Gastrocnemius medialis (tissue), 4 donors: ENCODE measurements at places on chromosomes 11 and 22.

GRCh38 chr11:99960536-99960935 is 726.6 kb upstream of the ARHGAP42 start:
- DNase-seq: no peak

DNA sequence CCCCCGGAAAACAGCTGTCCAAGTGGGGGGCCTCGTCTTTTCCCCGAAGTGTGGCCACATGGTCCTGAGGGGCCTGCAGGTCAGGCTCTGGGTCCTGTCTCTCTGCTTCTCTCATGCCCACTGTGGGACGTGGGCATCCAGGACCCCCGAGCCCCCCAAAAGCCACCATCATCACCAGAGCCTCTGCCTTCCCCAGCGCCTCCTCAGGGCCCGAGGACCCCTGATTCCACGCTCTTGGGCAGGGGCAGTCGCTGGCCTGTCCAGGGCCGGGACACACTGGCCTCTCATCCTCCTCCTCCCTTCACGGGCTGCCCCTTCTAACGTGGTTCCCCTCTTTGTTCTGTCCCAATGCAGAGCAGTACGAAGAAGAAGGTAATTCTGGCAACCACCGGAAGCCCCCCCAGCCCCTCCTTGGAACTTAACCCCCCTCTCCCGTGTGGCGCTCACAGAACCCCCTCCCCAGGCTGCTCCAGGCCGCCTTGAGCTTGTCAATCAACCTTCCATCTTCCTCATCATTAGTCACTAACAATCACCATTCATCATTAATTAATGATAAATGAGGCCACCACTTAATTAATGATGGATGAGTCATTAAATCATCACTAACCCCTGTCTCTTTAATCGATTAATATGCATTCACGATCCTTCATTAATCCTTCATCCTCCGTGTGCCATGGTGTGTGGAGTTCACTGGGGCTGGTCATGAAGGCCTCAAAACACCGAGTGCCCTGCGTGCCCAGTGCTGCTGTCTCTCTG is 3.9 kb downstream of the TNNT3 start:
- no peak for DNase-seq

DNA sequence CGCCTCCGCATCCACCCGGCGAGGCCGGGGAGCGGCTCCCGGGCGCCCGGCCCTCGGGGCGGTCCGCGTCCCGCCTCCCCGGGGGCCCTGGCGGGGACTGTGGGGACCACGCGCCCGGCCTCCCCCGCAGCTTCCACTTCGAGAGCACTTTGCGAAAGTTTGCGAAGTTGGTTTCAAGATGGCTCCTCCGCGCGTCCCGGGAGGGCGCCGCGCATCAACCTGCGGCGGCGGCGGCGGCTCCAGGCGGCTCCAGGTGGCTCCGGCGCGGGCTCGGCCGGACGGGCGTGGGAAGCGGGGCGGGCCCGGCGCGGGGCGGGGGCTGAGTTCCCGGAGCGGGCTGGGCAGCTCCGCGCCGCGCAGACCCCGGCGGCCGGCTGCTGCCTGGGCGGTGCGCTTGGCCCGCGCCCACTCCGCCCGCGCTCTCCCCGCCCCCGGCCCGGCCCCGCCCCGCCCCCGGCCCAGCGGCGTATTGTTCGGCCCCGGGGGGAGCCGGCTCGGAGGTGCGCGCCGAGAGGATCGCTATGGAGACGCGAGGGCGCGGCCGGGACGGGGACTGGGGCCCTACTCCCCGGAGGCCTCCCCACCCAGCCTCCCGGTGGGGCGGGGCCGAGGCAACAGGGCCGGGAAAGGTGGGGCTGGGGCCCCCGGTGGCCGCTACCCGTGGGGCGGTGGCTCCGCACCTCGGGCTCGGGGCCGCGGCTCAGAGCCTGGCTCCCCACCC is at the start of gene CELSR1:
CELSR1 (minus strand) TSS at position 396 of the 721 bp plus-strand sequence. CDS start 450 bp downstream, outside the sequence.
- DNase-seq: no peak

DNA sequence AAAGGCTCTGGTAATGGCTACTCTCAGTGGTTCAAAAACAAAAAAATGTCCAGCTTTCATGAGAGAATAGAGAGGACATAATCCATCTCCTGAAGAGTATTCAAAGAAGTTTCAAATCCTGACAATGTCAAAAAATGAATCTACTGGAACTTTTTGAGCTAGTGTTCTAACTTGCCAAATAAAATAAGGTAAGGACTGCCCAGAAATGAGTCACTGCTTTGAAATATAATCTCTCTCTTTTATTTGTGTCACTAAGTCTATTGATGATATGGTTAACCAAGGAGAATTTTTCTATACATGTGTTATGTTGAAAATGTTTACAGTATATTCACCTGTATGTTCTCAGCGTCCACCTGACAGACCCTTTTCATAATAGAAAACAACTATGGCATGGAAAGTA is 3.4 kb downstream of the GUCY1A2 start:
- DNase-seq: no peak

DNA sequence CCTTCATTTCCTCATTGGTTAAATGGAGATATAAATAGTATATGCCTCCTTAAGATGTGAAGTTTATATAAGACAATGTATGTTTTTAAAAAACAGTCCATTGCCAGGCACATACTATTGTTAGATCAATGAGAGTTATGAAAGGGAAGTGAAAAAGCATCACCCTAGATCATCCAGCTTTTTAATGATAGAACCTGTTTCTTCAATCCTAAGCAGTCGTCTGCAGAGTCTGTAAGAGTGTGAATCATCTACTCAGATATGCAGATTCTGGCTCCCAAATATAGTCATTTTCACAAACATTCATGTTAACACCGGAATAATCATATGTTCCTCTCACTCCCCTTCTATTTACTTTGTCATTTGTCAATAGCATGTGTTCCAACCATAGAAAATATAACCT is 65.3 kb upstream of the SLN start:
- no peak for DNase-seq

DNA sequence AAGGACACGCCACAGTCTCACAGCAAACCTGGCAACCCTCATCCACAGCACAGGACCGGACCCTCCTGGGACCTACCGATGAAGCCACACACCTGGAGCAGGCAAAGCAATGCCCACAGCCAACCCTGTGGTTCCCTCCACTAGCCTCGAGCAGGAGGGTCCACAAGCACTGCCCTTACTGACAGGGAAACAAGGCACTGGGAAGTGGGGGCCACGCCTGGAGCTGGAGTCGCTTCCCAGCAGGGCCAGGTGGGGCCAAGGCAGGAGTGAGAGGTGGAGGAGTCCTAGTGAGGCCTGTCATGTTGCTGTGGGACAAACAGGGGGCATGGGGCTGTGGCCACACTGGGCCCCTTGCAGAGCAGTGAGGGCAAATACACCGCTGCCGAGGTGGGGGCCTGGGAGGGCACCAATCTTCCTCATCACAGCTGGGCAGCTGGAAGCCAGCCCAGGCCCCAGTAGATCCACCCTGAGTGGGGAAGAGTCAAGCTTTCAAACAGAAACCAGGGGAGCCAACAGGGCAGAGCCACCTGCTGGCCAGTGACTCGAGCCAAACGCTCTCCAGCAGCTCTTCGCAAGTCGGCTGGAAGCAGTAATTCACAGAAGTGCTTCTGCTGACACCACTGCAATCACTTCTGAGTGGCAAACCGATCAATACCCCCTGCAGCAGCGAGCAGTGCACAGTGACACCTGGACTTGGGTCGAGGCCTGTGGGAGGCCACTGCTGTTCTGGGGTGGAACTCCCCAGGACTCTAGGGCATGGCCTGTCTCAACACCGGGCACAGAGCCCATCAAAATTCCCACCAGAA is 13.7 kb downstream of the SULT4A1 start:
- no peak for DNase-seq

DNA sequence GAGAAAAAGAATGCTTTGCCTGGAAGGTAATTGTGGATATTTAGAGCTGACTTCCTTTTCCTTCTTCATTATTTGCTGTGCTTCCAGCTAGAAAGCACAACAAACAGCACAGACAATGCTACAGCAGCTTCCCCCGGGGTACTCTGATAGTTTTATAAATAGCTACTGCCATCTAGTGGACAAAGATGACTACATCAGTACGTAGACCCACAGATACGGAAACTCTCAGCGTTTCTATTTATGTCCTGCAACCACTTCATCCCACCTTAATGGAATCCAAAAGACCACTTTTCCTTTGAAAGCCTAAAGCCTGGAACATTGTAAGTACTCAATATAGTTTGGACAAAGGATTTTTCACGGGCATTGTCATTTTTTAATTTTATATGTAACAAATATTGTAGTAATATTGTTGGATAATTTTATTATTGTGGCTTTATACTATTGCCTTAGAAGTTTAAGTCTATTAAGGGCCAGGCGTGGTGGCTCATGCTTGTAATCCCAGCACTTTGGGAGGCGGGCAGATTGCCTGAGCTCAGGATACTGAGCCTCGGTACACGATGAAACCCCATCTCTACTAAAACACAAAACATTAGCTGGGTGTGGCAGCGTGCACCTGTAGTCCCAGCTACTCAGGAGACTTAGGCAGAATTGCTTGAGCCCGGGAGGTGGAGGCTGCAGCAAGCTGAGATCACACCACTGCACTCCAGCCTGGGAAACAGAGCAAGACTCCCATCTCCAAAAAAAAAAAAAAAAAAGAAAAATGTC is 7.5 kb downstream of the HSPA8 start:
- no peak for DNase-seq

DNA sequence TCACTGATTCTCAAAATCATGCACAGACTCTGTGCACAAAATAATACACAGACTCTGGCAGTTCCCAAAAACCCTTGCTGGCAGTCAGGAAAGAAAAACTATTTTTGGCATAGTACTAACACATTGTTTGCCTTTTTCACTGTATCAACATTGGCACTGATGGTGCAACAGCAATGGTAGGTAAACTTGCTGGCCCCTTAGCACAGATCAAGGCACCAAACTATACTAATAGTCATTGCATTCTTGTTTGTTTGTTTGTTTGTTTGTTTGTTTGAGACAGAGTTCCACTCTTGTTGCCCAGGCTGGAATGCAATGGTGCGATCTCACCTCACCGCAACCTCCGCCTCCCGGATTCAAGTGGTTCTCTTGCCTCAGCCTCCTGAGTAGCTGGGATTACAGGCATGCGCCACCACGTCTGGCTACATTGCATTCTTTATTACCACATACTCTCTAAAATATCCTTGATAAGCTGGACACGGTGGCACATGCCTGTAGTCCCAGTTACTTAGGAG is 81.0 kb upstream of the SLC6A5 start:
- no peak for DNase-seq

GRCh38 chr22:33975841-33976240 is 55.6 kb upstream of the LARGE1 start:
- no peak for DNase-seq

DNA sequence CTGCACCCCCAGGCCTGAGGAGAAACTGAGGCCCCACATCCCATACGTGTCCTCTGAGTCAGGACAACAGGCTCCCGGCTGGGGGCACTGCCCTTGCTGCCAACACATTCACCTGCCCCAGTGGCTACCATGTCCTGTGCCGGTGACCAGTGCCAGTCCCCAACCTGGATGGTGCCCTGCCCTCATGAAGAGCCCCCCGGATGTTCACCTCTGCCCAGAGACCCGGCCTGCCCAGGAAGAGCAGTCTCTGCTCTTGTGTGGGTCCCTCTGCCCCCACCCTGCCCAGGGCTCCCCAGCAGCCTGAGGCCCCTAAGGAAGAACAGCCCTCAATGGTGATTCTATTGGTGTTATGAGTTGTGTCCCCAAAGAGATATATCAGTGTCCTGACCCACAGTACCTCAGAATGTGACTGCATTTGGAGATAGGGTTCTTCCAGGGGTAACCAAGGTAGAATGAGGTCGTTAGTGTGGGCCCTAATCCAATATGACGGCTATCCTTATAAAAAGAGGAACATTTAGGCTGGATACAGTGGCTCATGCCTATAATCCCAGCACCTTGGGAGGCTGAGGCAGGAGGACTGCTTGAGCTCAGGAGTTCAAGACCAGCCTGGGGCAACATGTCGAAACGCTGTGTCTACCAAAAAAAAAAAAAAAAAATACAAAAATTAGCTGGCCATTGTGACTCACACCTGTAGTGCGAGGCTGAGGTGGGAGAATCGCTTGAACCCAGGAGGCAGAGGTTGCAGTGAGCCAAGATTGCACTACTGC is 13.2 kb upstream of the DGCR8 start:
- DNase-seq: no peak

DNA sequence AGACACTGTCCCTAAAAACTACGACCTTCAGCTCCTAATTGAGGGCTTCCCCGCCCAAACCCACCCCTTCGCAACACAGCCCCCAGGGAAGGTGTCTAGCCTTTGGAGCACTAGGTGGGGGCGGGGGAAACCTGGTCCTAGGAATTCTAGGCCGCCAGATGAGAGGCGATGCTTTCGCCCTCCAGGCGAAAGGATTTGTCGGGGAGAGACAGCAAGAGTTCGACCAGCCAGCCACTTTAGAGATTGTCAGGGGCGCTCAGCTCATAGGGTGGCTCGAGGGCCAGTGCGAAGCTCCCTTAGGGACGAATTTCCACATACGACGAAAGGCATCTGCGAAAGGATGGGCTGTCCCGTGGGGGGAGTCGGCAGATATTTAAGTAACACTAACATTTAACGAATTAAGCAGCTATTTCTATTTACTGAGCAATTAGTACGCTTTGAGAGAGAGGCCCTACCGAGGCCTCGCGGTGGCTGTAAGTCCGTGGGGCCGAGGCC is 5.3 kb downstream of the CD248 start:
- no peak for DNase-seq

- DNase-seq: no peak
Observed at GRCh38 chr11:67117672-67118180, 1.3 kb upstream of the KDM2A start.

DNA sequence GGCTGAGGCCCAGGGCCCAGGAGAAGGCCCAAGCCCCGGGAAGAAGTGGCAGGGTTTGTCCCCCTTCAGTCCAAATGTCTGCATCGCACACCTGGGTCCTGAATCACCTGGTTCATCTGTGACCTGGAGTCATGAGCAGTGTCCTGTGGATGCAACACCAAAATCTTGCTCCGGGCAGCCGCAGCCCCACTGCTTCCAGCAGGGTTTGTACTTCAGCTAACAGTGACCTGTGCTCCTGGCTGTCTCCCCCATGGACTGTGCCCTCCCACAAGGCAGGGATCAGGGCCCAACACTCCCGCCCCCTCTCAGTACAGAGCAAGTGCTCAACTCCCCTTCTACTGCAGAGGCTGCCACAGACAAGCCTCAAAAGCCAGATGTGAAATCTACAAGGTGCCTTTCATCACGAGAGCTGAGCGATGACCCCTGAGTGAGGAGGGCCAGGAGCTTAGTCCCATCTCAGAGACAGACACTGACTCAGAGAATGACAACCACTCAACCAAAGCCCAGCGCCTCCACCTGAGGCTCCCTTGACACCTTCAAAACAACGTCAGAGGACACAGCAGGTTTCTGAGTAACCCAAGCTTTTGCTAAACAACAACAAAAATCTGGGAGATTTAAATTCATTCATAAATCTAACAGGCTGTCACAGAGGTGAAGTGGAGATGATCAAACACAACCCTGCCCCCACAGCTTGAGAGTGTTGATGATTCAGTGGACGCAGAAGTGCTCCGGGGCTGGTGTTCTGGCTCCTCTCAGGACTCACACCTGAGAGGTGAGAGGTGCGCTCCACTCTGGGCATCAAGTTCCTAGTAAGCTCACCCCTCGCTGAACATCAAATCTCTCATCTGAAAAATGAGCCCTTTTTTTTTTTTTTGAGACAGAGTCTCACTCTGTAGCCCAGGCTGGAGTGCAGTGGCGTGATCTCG is 3.4 kb downstream of the KIAA0930 start:
- DNase-seq: no peak
